Adipose tissue (tissue), 3 donors: ENCODE measurements at places on chromosomes 6 and 20. TPM values are rescaled to one million over a fixed set of nuclear protein-coding genes. Genes with fewer than 3 reads are reported as not detected.

PPP1R16B gene
- 2.9 TPM for polyA plus RNA-seq

PACRG gene
- 4.8 TPM for polyA plus RNA-seq

TMEM74B gene
- 0.63 TPM for polyA plus RNA-seq

ELOVL2 gene
- 1.4 TPM for polyA plus RNA-seq

TRAPPC3L gene
- 0.02 TPM for polyA plus RNA-seq
